ENCODE measurements at places on chromosomes 2 and 18.

DNA sequence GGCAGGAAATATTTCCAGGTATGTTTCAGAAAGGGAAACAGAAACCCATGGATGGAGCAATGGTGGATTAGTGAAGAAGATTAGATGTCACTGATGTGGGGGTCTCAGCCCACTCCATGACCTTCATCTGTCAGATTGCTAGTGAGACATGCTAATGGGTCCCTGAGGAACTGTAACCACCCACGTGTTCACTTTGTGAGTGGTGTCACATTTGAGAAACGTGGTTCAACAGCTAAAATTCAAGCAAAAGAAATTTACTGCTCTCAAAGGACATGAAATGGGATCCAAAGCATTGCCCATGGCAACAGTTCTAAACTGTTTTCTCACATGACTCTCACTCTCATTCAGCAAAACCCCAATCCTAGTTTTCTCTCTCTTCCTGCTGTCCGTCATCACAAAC lies 776.1 kb downstream of the ERBB4 start:
- DNase-seq, result no peak

- no peak for DNase-seq
Observed at GRCh38 chr2:26668041-26668440, 24.5 kb upstream of the KCNK3 start.

GRCh38 chr2:62215306-62216064 lies 19.6 kb downstream of the B3GNT2 start:
- DNase-seq, result no peak

DNA sequence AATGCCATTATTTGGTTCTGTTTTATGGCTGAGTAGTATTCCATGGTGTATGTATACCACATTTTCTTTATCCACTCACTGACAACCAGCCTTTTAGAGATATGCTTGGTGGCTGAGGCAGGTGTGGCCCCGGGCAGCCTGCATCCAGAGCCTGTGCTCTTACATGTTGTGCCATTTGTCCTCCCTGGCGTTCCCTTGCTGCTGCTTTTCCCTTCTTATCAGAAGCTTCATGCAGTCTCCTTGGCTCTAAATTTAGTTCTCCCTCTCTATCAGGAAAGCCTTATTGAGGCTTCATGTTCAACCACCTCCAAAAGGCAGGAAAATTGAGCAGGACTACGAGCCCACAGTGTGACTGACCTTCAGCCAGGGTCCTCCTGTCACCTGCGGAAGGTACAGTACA lies 131.7 kb upstream of the ITGA6 start:
- no peak for DNase-seq

- no peak for DNase-seq
Observed at GRCh38 chr2:30252723-30253701, 21.7 kb downstream of the LBH start.

DNA sequence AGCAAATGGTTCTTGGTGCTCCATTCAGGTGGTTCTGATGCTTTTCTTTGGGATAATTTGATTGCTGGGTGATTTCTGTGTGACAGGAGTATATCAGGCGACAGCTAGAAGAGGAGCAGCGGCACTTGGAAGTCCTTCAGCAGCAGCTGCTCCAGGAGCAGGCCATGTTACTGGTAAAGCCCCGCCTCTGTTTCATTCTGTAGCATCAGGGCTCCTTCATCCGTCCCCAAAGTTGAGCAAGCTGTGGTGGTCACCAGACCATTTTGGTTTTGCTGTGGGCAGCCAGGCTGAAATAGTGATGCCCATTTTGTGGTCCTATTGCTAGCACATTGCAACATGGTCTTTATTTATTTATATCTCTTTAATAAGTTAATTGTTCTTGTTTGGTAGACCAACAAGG lies 132.8 kb upstream of the IL1R2 start:
- DNase-seq, result no peak

DNA sequence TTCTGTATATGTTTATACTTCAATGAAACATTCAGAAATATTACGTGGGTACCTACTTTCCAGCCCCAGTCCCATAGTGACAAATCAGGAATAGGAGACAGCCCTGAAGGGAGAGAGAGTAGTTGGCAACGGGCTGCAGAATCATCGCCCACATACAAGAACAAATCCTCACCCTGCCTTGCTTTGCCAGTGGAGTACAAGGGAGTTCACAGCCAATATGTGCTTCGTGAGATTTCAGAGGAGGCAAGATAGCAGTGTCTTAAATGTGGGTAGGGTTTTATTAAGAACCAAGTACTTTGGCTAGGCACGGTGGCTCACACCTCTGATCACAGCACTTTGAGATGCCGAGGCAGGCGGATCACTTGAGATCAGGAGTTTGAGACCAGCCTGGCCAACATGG lies 40.3 kb upstream of the PKDCC start:
- no peak for DNase-seq

DNA sequence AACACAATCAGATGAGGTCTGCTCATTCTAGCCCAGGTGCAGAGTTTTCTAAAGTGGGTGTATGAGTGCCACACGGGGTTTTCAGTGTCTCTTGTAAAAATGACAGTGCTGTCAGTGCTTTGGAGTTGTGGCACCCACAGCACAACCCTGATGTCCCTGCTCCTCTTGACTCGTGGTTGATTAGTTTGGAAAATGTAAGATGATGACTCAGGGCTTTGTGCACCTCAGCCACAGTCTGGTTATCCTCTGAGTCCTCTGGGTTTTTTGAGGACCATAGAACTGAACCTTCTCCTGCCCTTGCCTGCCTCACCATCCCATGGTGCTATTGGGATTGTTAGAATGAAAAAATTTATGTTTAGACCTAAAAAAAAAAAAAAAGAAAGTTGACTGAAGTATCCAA lies 105.6 kb downstream of the MYO1B start:
- no peak for DNase-seq

GRCh38 chr2:40820319-40820718 lies 368.4 kb upstream of the SLC8A1 start:
- DNase-seq, result no peak

- no peak for DNase-seq
Observed at GRCh38 chr2:174981331-174981730, 23.9 kb downstream of the CHN1 start.

DNA sequence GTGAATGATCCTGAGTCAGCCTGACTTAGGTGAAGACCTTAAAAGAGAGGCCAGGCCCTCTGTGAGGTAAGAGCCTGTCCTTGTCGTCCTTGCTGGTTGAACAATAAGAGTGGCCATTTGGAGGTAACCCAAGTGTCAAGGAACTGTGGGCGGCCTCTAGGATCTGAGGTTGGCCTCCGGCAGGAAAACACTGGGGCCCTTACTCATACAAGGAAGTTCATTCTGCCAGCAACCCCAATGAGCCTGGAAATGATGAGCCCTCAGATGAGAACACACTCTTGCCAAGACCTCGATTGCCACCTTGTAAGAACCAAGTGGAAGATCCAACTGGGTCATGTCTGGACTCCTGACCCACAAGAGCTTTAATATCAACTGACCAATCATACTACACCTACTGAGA lies 95.5 kb upstream of the LRATD1 start:
- DNase-seq, result no peak
